ENCODE measurements at places on chromosomes 5 and 9.

DNA sequence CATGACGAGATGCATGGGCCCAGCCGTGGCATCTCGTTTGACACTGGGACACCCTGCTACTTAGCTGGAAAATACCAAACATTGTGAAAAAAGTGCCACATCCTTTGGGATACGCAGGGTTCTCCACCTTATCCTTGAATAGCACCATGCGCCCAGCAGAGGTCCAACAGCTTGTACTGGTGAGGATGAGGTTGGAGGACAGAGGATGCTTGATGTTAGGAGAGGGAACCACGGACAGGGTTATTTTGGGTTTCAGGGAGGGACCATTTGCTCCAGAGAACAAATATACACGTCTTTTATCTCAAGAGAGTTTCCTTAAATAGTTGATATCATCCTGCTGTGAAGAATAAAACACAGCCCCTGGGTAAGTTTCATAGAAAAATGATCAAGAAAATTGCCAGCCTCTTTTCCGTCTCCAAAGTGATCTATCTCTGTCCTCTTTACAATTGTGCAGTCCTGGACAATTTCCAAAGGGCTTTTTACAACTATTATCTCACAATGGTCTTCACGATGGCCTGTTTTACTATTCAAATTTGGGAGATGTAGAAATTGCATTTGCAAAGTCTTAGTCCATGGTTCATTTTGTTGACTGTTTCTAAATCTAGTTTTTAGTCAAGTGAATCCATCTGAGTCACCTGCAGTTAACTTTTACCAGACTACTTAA lies 19.9 kb upstream of the FRRS1L start:
- no peak for DNase-seq

GRCh38 chr5:172140866-172141265 lies 47.2 kb downstream of the STK10 start:
- no peak for DNase-seq

GRCh38 chr5:72559866-72560766 lies 52.9 kb upstream of the ZNF366 start:
- no peak for DNase-seq

GRCh38 chr5:164998590-164998989 lies 1493.2 kb downstream of the MAT2B start:
- DNase-seq = no peak

- no peak for DNase-seq
These were observed 118.3 kb downstream of the SYK start for GRCh38 chr9:90919883-90920282.

DNA sequence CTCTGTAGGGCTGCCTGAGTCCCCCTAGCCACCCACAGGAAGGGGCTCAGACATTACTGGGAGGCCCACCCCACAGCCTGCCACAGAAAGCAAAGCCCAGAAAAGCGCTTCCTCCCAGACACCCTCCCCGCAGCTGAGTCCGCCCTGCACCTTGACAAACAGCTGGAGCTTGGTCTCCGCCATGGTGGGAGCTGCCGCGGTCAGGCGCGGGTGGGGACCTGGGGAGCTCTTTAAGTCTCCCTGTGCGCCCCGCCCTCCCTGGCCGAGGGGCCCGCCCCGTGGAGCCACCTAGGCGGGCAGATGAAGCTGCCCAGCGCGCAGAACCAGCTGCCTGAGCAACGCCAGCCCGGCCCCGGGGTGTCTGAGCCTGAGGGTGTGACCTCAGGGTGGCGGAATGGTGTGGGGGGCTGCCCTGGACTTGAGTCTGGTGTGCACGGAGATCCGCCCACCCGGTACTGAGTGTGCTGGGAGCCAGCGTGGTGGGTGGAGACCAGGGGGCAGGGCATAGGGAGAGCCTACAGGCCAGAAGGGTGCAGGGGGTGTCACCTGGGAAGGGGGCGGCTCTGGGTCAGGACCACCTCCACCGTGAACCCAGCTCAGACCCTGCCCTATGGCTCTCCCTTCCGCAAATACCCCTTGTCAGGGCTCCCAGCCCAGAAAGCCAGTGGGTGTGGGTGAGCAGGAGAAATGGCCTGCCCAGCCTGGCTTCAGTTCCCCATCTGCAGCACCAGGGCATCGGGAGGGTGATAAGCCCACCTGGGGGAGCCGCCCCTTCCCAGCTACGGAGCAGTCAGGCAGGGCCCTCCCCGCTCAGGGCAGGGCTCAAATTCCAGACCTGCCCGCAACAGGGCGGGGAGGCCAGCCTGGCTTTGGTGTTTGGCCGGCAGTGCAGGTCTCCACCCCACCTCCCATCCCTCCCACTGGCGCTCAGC lies at the start of gene CLIC3:
TSS of gene CLIC3 (minus strand) at position 208 of the 932 bp plus-strand sequence. CDS start at position 183, 25 bp downstream.
- peak; percentile 35 for DNase-seq

DNA sequence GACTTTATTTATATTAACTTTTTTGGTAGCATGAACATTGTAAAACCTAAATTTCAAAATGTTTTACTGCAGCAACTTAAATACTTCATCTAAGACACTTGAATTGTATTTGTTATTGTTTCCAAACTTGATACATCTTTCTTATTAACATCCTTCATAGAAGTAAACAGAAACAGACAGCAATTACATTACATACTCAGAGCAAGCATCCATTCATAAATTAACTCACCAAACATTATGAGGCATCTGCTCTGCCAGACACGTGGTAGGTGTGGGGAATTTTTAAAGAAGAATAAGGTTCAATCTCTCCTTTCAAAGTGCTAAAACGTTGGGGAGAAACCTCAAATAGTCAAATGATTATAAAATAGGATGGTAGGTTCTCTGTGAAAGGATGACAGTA lies 130.8 kb downstream of the MUSK start:
- DNase-seq = no peak

DNA sequence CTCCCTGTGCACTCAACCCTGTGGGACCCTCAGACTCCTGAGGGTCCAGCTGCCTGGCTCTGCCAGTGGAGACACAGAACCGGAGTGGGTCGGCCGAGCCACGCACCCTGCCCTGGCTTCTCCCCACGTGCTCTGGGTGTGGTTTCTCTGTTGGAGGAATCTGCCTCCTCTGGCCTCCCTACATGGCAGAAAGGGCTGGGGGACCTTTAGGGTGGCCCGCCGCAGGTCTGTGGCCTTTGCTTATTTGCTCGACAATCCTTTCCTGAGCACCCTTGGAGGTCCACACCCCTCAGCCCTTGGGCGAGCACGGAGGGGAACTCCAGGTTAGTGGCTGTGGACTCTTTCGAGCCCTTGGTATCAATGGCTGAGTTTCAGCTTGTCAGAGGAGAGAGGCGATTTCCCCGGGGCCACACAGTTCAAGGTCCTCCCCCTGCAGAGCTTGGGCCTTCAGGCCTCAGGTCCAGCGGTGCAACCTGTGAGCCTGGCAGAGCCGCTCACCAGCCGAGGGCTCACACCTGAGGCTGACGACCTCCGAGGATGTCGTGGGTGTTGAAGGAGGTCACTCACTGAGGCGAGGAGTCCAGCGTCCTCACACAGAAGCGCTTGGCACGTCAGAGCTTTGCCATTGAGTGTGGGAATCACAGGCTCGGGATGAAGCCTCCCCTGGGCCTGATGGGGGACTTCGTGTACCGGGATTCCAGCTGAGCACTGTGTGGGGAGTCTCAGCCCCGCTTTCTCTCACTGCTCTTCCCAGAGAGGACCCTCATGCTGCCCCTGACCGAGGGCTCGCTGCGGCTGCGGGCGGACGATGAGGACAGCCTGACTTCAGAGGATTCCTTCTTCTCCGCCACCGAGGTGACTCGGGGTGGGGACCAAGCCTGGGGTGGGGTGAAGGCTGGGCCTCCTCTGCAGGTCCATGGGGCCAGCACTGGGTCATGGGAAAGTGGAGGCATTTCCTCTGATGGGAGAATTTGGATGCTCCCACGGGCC lies 20.8 kb upstream of the DOLPP1 start:
- no peak for DNase-seq

GRCh38 chr9:120344230-120344629 lies 235.7 kb downstream of the CDK5RAP2 start:
- no peak for DNase-seq

DNA sequence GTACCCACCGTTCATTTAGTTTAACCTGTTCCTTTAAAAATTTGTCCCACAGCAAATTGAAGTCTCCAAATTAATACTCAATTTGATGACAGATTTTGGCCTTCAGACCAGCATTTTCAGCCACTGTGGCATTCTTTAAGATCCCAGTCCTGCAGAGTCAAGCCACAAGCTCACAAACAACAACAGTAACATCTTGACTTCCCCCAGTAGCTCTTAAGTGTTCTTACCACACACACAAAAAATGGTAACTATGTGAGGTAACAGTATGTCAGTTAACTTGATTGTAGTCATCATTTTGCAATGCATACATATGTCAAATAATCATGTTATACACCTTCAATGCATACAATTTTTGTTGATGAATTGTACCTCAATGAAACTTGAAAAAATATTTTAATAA lies 247.9 kb downstream of the LURAP1L start:
- DNase-seq = no peak

- DNase-seq = no peak
These were observed 407.7 kb downstream of the PDE4D start for GRCh38 chr5:59485629-59486439.

GRCh38 chr9:14348123-14348372 lies 34.1 kb upstream of the NFIB start:
- DNase-seq = no peak

DNA sequence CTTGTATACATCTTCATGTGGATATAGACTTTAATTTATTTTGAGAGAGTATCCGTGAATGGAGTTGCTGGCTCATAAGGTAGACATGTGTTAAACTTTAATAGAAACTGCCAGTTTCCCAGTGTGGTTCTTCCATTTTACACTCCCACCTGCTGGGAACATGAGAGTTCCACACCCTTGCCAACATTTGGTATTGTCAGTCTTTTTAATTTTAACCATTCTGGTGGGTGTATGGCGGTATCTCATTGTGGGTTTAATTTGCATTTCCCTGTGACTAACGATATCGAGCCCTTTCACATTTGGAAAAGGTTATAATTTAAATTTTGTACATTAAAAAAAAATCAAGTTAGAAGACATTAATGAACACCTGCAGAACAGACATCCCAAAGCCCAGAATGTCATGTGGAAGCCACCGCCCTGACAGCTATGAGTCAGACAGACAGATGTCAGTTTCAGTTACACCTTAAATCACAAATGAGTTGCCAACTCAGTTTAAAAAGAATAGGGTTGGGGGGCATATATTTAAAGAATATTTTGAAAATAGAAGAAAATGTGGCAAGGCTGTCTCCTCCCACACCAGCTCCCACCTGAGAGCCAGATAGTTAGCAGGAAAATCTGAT lies 36.9 kb downstream of the ANKRD33B start:
- DNase-seq = no peak

GRCh38 chr9:135076143-135076875 lies 11.2 kb upstream of the OLFM1 start:
- no peak for DNase-seq

DNA sequence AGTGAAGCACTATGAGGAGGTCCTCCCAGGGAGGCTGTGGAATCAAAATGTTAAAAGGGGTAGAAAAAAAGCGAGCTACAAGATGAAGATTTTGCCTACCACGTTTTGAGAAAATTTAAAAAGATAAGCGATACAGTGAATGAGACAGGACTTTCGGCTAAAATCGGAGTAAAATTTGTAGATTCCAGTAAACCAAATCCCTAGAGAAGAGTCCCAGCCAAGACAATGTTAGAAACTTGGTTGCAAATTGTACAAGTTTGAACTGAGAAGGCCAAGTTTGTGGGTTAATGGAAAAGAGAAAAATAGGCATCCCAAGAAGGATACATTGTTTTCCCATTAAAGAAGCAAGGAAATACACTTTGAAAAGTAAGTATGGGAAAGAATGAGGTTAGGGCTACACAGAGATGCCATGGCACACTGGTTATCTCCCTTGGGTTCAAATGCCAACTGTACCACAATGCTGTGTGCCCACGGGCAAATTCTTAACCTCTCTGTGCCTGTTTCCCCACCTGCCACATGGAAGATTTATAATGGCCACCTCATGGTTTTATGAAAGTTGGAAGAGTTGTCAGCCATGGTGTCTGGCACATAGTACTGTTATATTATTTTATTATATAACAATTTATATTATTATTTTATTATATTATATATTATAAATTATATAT lies 16.2 kb upstream of the MGAT1 start:
- DNase-seq = no peak

All from DMS79 (cell line).